ENCODE measurements at places on chromosomes 5 and 9. TPM values are rescaled to one million over a fixed set of nuclear protein-coding genes. Genes with fewer than 3 reads are reported as not detected.

Gene BSPRY
- polyA plus RNA-seq: 9.6 TPM

GRCh38 chr9:69195668-69196067, 21.6 kb downstream of the TJP2 start:
- no peak for DNase-seq

DNA sequence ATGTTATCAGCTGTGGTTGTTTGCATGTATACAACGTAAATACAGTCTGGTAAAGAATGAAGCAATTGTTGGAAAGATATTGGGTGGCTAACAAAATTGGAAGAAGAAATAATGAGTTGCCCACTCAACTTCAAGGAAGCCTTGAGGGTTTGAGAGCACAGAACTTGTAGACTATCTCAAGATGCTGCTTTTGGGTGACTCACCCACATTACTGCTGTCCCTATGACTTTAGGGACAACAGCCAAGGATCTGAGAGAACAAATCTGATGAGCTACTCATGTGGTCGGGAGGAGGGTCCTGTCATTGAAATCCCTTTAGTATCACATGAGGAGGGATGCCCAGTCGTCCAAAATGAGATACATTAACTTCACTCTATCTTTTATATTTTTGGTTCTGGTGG, 261.8 kb downstream of the GAS1 start:
- DNase-seq: no peak

DNA sequence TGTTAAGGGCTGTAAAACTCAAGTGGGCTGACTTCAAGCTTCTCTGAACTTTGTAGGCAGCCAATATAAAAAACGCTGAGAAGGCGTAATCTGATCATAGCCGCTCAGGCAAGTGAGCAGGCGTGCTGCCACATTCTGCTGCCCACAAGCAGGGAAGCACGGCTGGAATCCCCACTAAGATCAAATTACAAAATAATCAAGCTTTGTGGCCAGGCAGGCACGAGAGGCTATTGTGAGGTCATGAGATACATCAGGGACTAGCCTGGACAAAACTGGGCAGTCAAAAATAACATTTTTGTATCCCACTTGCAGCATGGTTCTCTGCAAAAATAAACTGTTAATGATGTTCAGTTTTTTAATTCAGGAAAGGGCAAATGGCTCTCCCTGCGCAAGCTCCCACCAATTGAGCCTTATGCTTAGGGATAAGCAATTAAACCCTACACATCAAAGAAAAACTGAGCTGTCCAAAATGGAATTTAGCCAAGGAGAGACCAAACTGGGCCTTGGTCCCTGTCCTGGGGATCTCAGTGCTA, 64.0 kb downstream of the POU5F2 start:
- DNase-seq: peak; percentile 76

Gene SCGB3A2
- not detected for polyA plus RNA-seq

Gene GABRA6
- not detected for polyA plus RNA-seq

Gene RXFP3
- 0.08 TPM for polyA plus RNA-seq

DNA sequence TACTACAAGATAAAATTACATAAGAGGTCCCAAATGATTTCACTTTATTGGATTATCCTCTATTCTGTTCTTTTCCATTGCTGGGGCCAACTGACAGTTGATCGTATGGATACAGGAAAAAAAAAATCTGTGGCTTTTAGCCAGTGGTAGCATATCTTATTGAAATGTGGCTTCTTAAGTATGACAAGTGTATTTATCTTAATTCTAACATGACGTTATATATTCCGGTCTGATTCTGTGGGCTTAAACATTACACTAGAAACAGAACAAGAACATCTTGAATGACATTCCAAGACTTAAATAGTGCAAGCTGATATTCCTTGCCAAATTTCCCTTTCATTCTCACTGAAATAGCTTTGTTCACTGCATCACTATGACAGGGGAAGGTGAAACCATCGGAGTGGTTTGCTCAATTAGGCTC, 117.9 kb downstream of the INSYN2B start:
- DNase-seq: no peak

- DNase-seq: no peak
These were observed 269.4 kb upstream of the IRX1 start for GRCh38 chr5:3325972-3326840.

Gene DCTN4
- polyA plus RNA-seq: 60.1 TPM

GRCh38 chr5:153456354-153456753, 34.1 kb upstream of the GRIA1 start:
- DNase-seq: no peak

Gene DNAJA1
- polyA plus RNA-seq: 290 TPM

DNA sequence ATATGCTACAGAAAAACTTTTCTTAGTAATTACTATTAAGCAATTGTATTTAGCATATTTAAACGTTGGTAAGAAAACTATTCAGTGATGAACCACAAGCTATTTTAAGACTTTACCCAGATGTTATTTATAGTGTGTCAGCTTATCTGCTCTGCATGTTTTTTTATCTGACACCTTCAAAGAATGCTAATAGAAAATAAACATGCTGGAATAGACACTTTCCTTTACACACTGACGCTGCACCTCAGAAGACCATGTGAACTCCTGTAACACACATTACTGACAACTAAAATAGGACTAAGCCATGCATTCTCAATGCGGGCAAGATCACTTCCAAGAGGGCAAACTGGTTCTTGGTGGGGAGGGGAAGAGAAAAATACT, 38.3 kb downstream of the FNIP1 start:
- DNase-seq: no peak

GRCh38 chr5:38154615-38155204, 103.6 kb upstream of the EGFLAM start:
- DNase-seq: no peak

GRCh38 chr9:107407675-107408074, 81.9 kb downstream of the KLF4 start:
- no peak for DNase-seq

GRCh38 chr9:69980041-69980440, 63.6 kb upstream of the MAMDC2 start:
- no peak for DNase-seq

DNA sequence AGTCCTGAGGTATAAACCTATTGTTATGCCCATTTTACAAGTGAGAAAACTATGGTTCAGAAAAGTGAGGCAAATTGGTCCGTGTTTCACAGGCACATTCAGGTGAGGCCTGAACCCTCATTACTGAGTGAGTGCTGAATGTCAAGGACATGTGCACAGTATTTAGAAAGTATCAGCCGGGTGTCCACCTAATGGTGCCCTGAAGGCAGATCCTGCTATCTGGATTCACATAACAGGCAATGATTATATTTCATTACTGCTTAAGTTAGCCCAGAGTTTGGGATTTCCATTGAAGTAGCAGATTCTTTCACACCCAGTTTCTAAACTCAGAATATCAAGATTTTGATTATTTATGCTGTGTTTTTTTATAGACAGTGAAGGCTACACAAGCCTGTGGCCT, 142.7 kb downstream of the LHFPL2 start:
- no peak for DNase-seq

- peak; percentile 5 for DNase-seq
These were observed 145.3 kb upstream of the SMARCA2 start for GRCh38 chr9:1869843-1870242.

Gene ZNF658
- 11.4 TPM for polyA plus RNA-seq

Gene ELOVL7
- 19.6 TPM for polyA plus RNA-seq

- no peak for DNase-seq
These were observed 202.5 kb downstream of the NTRK2 start for GRCh38 chr9:84871983-84872382.

DNA sequence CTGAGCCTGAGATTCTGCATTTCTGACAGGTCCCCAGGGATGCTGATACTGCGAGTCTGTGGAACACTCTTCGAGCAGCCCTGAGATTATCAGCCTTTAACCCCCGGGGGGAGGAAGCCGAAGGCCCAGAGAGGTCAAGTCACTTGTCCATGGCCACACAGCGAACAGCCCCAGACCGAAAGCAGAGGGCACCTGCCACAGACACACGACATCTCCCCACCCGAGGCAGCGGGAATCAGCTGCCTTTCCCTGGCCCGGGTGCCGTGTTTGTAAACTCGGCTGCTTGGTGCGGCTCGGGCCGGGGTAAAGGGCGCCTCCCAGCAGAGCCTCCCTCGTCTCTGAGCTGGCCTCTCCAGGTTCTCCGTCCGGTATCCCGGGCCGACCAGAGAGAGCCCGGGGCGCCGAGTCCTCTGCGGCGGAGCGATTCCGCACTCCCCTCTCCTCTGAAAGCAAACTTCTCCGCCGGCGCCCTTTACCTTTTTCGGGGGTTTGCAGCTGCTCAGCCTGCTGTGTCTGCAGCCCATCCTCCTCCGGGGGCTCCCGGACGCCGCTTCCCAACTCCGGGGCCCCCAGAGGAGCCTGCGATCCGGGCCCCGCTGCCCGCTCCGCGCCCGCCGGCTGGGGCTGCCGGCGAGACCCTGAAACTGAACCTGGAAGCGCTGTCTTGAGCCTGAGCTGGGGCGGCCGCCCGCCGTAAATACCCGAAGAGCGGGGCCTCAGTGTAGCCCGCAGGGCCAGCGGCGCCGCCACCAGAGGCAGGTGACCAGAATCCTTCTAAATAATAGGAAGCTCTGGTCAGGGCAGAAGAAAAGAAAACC, at the start of gene CCDC69:
Gene CCDC69 (minus strand): TSS at position 646 of the 818 bp plus-strand sequence. CDS start 122 bp downstream, at position 524.
- no peak for DNase-seq

Gene SV2C
- 0.07 TPM for polyA plus RNA-seq

DNA sequence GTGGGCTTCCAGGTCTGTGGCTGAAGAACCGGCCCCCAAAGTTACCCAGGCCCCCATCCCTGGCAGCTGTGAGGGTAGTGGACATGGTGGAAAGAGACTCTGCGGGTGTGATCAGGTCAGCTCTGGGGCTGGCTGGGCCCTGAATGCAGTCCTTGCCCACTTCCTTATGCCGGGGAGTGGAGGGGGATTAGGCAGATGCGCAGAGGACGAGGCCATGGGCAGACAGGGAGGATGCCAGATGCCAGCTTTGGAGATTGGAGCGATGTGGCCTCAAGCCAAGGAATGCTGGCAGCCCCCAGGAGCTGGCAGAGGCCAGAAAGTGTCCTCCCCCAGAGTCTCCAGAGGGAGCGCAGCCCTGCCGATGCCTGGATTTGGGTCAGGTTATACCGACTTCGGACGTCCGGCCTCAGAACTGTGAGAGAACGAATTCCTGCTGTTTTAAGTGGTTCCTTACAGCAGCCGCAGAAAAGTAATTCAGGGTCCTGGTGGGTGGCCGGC, 69.8 kb downstream of the ADAMTS2 start:
- DNase-seq: no peak

DNA sequence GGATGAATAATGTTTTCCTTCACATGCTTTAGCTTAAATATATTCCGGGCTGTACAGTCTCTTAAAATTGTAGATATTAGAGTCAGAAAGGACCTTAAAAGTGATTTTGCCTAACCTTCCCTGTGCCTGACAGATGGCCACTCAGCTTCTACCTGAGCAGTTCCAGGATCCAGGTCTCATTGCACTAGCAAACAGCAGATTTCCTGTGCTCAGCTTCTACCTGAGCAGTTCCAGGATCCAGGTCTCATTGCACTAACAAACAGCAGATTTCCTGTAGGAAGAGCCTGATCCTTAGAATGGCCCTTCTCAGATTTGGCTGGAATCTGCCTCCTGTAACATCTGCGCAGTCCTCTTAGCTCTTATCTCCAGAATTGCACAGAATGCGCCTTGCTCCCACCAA, 219.8 kb downstream of the AOPEP start:
- DNase-seq: no peak

DNA sequence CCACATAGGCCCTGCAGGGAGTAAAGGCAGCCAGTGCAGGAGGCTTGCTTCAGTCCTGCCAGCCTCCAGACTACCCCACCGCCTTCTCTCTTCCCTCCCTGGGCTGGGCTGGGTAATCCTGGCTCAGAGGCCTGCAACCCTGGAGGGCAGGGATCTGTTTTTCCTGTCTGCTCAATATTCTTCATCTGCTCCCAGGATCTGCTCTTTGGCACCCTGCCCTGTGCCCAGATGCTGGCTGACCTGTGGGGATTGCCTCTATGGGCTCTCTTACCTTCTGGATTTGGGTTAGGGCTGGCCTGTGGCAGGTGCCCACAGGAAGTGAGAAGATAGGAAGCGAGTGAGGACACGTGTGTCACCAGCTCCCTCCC, 7.3 kb upstream of the ANGPTL2 start:
- no peak for DNase-seq

DNA sequence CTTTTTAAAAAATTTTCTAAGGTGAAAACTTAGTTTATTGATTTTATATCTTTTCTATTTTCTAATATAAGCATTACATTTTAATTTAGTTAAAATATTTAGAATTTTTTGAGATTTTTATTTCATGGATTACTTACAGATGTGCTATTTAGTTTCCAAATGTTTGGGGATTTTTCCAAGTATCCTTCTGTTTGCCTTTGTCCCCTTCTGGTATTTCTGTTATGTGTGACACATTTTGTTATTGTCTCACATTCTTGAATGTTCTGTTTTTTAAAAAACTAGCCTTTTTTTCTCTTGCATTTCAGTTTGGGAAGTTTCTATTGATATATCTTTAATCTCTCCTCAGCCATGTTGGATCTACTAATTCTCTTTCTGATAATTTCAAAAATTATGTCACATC, 234.9 kb downstream of the FAM170A start:
- no peak for DNase-seq

DNA sequence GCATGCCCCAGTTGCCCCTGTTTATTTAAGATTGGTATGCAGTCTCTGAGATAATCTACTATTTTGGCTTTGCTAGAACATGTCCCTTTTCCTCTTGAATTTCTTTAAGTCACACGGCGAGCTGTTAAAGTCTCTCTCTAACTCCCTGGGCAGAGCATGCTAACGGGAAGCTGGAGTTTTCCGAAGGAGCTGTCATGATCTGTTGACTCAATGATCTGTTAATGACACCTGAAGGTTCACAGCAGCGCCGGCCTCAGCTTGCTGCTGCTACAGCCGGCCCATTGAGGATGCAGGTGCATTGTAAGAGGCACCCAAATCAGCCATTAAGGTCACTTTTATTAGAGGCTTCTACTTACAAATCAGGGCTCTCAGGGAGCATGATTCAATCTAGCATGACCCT, 1203.4 kb downstream of the MAT2B start:
- DNase-seq: no peak

Gene GRM6
- polyA plus RNA-seq: 0.52 TPM

DNA sequence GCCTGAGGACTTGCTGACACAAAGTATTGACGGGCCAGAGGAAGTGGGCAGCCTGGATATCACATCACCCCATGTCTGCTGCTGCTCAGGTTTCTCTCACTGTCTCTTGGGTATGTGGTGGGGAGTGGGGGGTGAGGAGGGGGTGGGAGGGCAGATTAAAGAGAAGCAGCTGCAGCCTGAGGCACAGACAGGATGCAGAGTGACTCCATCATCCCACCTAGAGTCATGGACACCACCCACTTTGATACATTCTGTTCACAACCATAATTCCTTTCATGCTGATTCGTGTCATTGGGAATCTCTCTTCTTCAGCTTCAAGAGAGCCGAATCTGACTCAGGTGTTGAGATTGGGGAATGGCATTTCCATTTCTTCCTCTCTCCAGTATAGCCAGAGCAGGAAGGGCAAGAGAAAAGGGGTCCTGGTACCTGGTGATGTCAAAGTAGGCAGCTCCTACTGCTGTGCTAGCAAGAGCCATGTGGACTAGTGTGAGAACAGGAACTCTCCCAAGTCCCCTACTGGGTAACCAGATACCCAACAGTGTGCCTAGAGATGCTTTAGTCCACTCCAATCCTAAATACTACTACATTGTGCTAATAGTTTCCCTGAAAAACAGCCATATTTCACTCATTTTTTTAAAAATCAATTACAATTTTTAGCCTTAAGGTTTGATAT, 22.4 kb downstream of the GRAMD2B start:
- no peak for DNase-seq

- DNase-seq: no peak
These were observed 144.9 kb downstream of the GIN1 start for GRCh38 chr5:102975045-102975444.

GRCh38 chr9:120559546-120559945, 20.4 kb downstream of the CDK5RAP2 start:
- no peak for DNase-seq
